Esophagus squamous epithelium (tissue), 5 donors: ENCODE measurements at places on chromosomes 6 and 20.

DNA sequence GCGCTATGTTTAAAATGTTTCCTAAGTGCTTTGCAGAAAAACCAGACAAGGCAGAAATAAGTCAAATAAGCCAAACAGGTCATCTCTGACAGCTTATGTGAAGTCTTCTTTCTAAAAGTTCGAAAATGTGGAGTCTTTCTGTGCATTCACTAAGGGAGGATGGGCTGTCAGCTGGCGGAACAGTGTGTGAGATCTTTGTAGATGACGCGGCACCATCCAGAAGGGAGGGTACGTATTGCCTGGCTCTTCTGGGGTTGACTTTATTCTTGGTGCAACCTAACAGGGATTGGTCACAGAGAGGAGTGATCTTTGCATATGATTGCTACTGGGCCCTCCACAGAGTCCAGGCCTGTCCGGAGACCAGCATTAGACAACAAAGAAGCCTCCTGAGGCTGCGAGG is 114.5 kb upstream of the EDN1 start:
- DNase-seq, result no peak

- DNase-seq, result no peak
These were observed 72.1 kb upstream of the EPB41L1 start for GRCh38 chr20:36082315-36082915.

DNA sequence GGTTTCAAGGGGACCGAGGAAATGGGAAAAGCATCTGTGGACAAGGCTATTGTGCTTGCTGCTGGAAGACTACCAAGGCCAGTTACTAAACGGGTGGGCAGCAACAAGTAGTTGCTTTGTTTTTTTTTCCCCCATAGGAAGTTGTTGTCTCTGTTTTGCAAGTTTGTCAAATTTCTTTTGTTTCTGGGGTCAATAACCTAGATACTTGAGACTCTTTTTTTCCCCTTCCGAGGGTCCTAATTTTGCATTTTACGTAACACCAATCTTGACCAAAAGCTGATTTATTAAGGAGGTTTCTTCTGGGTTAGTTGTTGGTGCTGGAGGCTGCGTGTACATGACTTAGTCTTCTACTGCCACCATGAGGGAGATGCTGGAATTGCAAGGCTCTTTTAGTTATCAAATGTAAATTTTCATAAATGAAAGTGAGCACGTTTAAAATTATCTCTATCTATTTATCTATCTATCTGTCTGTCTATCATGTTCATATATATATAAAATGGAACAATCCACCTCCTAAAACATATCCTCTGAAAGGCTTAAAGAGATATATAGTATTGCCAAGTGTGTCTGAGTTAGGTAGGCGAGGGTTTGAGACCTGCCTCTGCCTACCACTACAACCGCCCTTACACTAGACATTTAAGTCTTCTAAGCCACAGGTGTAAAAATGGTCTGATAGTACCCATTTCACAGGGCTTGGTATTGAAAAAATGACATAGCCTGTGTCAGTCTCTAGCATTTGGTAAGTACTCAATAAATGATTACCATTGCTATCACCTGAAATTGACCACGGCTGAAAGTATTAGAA is 60.2 kb downstream of the GCLC start:
- peak; percentile 7 for DNase-seq

DNA sequence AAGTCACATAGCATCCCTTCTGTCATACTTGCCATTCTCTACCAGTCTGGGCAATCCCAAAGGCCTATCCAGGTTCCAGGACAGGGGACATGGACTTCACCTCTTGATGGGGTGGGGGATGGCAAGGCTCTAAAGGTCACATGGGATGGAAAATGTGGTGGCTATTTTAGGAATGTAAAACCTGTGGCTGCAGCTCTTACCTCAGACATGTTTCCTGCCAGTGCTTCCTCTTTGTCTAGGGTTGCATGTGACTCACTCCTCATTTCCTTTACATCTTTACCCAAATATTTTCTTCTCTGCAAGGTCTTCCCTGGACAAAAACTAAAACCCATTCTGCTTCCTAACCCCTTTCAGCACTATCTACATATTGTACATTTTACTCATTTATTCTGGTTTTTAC is 135.7 kb downstream of the BTBD3 start:
- no peak for DNase-seq

DNA sequence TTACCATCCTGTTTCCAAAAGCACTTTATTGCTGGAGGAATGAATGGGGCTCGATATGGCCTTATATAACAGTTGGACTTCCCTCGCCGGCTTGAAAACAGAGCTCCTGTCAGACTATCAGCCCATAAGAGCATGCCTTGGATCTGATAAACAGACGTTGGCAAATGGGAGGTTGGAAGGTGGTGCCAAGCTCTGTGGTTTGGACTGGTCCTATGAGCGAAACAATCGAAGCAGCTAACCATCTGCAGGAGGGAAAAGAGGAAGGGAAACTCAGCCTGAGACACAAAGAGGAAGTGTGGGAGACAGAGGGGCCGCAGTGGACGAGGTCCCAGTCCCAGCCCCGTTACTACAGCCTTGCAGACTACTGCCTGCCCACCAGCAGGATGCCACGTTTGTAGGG is 92.9 kb downstream of the TFAP2C start:
- no peak for DNase-seq

GRCh38 chr6:14286144-14286543 is 168.6 kb downstream of the CD83 start:
- no peak for DNase-seq

DNA sequence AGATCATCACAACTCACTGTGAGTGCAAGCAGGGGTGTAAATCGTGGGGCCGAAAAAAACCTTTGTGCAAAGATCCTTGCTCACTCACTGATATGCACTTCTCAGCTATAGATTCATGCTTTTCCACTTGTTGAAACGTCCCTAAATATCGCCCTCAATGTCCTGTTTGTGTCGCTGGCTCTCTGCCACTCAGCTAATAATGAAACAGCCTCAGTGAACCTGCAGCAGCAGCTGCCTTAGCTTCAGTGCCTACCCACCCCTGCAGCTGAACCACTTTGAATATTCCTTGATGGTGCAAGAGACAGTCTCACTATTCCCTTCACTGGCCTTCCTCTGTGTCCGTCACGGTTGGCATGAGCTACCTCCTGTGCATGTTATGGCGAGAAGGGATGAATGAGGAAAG is 128.9 kb upstream of the NAA20 start:
- no peak for DNase-seq
